GF-D8 (cell line): ENCODE measurements at places on chromosomes 3 and 15.

- no peak for DNase-seq
Measured at GRCh38 chr15:47987461-47987860, 133.3 kb upstream of the SLC24A5 start.

DNA sequence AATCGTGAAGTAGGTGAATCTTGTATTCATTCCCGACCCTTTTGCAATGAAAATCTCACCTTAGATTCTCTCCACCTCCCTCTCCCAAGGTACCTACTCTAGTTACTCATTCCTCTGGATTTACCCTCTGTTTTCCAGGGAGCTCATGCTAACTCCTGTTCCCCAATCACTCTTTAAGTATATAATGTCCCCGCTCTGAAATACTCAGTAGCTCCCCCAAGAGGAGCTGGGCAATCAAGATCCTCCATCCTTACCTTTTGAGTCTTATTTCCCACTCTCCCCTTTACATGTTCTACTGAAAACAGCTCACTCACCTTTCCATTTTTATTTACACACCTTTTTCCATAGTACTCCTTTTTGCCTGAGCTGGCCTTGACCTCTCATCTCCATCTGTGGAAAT is 599.9 kb downstream of the RBMS3 start:
- no peak for DNase-seq

DNA sequence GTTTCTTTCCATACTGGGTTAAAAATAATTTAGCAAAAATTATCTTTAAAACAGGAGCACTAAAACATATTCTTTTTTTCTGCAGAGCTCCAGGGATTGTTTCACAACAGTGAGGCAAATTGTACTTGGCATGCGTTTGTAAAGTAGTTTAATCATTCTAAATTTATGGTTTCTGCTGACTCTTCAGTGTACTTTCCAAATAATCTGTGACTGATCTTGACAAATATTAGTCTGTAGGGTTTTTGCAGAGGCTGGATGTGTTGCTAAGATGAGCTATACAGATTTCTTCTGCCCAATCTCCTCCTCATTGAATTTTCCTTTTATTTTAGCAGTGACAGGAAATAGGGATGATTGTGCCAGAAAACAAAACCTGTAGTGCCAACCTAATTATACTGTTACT is 328.0 kb upstream of the MANF start:
- DNase-seq, result no peak

DNA sequence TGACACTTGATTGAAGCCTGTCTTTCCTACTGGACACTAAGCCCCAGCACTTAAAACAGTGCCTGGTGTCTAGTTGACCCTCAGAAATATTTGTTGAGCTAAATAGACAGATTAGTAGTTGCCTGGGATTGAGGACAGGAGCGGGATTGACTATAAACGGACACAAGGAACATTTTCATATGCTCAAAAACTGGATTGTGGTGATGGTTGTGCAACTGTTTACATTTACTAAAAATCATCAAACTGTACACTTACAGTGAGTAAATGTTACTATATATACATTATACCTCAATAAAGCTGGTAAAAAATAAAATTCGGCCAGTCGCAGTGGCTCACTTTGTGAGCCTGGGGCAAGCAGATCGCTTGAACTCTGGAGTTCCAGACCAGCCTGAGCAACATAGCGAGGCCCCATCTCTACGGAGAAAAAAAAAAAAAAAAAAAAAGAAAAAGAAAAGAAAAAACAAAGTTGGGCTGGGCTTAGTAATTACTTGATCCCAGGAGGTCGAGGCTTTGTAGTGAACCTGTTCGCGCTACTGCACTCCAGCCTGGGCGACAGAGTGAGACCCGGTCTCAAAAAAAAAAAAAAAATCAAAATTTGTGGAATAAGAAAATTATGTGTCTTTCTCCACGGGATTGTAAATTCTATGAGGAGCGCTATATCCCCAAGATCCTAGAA is 632 bp upstream of the IDH3A start:
- no peak for DNase-seq

- DNase-seq, result no peak
Measured at GRCh38 chr3:79724206-79724605, 43.6 kb downstream of the ROBO1 start.

DNA sequence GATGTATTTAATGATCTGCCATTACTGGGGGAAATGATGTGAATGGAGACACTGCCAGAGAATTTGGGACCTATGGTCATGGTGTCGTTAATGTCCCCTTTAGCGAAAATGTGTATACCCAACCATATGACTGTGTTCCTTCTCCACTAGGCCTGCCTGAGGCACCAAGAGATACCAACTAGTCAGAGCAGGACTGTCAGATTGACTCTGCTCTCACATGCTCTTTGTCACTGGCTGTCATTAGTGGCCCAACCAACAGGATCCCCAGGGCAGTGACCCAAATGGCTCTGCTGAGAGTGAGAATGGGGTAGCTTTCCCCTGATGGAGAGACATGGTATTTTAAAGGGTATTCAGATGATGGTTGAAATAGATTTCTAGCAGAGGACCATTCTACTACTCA is 2.8 kb downstream of the TAGLN3 start:
- DNase-seq, result no peak

DNA sequence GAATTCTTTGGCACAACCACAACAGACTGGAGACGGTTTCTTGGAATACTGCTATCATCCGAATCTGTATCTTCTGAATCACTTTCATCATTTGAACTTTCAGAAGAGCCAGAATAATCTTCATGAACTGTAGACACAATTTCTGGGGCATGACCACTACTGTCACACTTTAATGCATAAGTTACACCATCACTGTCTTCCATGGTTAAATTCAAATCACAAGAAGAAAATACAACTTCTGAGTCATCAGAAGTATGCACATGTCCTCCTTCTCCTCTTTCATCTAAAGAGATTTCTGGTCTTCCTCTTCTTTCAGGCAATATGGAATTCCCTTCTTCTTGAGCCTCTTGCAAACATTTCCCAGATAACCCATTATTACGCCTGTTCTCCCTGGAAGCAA is 42.5 kb downstream of the SETD2 start:
- no peak for DNase-seq

- DNase-seq, result no peak
Measured at GRCh38 chr3:188170461-188171459, 16.8 kb downstream of the LPP start.

- DNase-seq, result no peak
Measured at GRCh38 chr15:91183596-91183995, 83.5 kb downstream of the SV2B start.

DNA sequence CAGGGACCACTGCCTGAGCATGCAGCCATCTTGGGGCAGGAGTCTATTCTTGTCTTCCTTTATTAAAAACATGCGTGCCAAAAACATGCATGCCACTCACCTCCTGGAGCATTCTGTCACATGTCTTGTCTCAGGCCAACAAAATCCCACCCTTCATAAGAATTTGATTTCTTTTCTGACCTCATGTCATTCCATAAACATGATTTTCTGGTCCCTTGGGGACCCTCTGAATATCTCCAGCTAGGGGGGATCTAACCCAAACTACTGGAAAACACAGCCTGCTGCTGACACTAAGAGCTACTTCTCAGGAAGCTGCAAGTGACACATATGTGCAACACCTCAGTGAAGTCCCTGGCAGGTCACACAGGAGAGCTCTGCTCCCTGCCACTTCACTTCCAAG is 26.8 kb upstream of the NOX5 start:
- no peak for DNase-seq

DNA sequence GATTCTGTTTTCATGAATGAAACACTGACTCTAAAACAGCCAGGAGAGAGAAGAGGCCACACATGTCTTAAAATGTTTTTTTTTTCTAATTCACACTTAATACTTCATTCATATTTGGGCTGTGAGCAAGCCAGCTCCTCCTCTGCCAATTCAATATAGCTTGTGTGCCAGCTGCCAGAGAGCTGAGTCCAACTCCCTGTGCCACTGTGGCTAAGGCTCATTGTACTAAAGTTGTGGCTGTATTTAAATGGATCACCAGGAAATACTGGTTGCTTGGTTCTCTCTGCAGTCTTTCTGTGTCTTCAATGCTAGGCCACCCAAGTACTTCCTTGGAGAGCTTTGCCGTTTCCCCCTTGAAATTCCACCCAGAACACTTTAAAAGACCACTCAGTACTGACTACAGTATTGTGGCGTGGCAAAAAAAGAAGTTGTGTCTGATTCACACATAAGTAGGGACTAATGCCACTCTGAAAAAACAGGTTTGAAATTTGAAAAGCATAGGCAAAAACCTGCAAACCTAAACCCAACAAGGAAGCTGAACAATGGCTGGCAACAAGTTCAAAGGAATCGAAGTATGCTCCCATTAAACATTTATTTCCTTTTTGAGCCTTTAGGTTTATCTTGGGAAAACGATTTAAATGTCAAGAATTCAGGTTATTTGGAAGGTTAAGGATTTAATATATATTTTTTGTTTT is 524.7 kb downstream of the DIPK2A start:
- DNase-seq, result no peak

DNA sequence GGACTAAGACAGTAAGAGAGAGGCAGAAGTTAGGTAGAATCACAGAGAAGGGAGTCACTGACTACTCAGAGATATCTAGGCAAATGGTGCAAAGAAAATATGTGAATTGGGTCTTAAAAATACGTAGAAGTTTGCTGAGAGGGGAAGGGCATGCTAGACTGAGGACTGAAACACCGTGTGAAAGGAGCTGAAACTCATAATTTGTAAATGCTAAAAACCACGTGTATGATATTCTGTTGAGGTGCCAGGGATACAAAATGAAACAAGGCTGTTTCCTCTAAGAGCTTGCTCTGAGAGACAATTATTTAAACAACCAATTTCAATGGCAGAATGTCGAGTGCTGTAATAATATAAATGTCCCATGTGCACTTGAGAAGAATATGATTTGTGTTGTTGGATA is 47.2 kb downstream of the NCK1 start:
- DNase-seq, result no peak

- DNase-seq, result no peak
Measured at GRCh38 chr3:12818773-12819172, 22.3 kb downstream of the CAND2 start.

DNA sequence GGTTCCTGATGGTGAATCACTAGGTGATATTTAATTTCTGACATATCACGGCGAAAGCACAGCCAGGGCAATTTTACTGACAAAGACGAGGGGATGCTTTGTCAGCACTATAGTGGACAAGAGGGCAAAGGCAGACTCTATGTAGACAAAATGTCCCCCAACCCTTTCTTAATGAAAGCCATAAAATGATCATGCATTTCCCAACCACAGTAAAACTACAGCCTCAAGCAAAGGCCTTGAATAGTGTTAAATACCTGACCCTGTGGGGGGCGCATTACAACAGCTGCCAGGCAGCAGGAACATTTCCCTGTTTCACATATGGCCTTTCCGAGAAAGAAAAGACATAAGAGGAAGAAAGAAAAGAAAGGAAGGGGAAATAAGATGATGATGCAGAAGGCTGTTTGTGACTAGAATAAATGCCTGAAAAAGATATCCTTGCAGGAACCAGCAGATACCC is 49.5 kb downstream of the GLDN start:
- no peak for DNase-seq

GRCh38 chr3:125591116-125591760 is 4.1 kb downstream of the OSBPL11 start:
- no peak for DNase-seq
